ENCODE measurements at places on chromosomes 6 and 20. TPM values are rescaled to one million over a fixed set of nuclear protein-coding genes. Genes with fewer than 3 reads are reported as not detected.

Gene AK9
- 10.5 TPM for total RNA-seq

- DNase-seq = no peak
- no peak overlapping the region for H3K27ac ChIP-seq
- H3K36me3 ChIP-seq = no peaks in the 10 kb centered on the region
- no peaks in the 10 kb centered on the region for H3K4me1 ChIP-seq
Measured at GRCh38 chr6:68901044-68901443, 266.0 kb downstream of the ADGRB3 start.

GRCh38 chr6:135322427-135323201, 141.5 kb downstream of the MYB start:
- no peak overlapping the region for H3K4me3 ChIP-seq
- H3K27ac ChIP-seq = no peak overlapping the region
- no peak for DNase-seq
- H3K36me3 ChIP-seq = peaks cover 6% of the 10 kb centered on the region

DNA sequence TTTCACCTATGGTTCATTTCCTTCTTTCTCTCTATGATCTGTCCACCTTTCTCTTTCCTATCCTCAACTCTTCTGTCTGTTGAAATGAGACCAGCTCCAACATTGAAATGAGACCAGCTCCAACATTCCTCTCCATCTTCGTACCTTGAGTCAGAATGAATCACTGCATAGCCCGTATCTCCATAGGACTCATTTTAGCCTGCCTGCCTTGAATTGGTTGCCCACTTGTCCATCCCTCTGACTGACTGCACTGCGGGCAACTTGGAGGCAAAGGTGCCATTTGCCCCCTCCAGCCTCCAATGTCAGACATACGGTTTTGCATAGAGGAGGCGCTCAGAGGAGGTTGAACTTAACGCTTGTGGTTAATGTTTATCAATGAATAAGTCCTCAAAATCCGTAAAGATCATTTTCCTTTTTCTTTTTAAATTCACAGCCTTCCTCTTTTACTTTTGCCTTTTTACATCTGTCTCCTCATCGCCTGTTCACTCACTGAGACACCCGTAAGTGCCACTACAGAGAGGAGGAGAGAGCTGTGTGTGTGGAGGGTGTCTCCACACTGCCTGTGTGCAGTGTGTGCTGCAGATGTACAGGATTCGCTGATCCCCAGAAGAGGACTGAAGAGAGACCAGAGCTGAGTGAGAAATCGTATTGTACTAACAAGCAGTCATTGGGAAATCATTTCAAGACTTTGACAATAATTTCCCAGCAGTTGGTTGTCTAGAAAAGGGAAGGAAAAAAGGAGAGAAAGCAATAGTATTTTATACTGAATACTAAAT, 579.6 kb upstream of the MAP3K7 start:
- no peaks in the 10 kb centered on the region for H3K4me1 ChIP-seq
- no peaks in the 10 kb centered on the region for H3K36me3 ChIP-seq

- H3K27ac ChIP-seq = no peak overlapping the region
- H3K4me3 ChIP-seq = no peak overlapping the region
- no peak for DNase-seq
- H3K4me1 ChIP-seq = peaks cover 52% of the 10 kb centered on the region
Measured at GRCh38 chr20:1941226-1941625, 46.0 kb downstream of the SIRPA start.

DNA sequence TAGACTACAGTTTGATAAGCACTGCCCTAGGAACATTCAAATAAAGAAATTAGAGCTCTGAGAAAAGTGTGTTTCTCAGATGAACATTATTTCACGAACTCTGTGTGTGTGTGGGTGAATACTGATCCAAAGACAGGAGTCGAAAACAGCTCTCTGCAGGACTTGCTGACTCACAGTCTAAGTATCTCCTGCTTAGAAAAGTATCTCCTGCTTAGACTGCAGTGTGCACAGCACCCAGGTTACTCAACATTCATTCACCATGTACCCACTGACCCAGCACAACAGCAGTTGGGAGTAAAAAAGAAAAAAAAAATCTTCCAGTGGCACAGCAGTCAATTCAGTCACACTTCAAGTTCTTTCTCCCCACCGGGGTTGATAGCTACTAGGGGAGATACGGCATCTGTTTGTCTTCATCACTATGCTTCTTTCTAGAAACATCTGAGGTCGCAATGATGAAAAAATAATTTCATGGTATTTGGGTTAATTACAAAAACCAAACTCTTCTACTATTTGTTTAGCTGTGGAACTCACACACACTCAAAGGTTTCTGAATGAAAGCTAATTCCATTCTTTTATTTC, 48.0 kb downstream of the GCLC start:
- no peaks in the 10 kb centered on the region for H3K27me3 ChIP-seq
- no peak overlapping the region for H3K4me3 ChIP-seq
- peaks cover 9% of the 10 kb centered on the region for H3K36me3 ChIP-seq

DNA sequence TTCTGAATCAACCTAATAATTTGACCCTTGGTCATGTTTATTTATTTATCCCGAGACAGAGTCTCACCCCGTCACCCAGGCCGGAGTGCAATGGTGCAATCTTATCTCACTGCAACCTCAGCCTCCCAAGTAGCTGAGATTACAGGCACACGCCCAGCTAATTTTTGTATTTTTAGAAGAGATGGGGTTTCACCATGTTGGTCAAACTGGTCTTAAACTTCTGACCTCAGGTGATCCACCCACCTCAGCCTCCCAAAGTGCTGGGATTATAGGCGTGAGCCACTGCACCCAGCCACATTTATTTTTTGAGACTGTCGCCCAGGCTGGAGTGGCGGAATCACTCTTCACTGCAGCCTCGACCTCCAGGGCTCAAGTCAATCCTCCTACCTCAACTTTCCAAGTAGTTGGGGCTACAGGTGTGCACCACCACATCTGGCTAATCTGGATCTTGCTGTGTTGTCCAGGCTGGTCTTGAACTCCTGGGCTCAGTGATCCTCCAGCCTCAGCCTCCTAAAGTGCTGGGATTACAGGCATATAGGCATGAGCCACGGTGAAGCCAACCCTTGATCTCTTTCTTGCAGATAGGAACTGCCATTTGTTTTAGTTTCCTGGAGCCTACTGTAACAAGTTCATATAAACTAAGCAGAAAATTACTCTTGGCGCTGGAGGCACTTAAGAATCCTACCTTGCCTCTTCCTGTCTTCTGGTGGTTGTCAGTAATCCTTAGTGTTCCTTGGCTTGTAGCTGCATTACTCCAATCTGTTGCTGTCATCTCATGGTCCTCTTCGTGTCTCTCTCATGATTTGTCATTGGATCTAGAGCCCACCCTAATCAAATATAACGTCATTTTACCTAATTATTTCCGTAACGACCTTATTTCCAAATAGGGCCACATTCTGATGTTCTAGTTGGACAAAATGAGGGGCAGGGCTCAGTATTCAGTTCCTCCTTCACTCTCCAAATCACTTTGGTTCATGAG, 2.3 kb downstream of the RPS18 start:
- no peaks in the 10 kb centered on the region for H3K27me3 ChIP-seq
- no peak for DNase-seq

Gene MOXD1
- total RNA-seq = 3.1 TPM

- H3K27me3 ChIP-seq = peaks cover 26% of the 10 kb centered on the region
- peak overlapping the region; percentile 40 for H3K4me3 ChIP-seq
- peak; percentile 78 for DNase-seq
- H3K4me1 ChIP-seq = peaks cover 12% of the 10 kb centered on the region
- no peaks in the 10 kb centered on the region for H3K36me3 ChIP-seq
- no peak overlapping the region for H3K27ac ChIP-seq
Measured at GRCh38 chr6:24359640-24360454, 2.0 kb upstream of the DCDC2 start.

GRCh38 chr6:67722861-67723261, 912.2 kb upstream of the ADGRB3 start:
- H3K4me3 ChIP-seq = no peak overlapping the region
- no peaks in the 10 kb centered on the region for H3K36me3 ChIP-seq
- no peak overlapping the region for H3K27ac ChIP-seq

DNA sequence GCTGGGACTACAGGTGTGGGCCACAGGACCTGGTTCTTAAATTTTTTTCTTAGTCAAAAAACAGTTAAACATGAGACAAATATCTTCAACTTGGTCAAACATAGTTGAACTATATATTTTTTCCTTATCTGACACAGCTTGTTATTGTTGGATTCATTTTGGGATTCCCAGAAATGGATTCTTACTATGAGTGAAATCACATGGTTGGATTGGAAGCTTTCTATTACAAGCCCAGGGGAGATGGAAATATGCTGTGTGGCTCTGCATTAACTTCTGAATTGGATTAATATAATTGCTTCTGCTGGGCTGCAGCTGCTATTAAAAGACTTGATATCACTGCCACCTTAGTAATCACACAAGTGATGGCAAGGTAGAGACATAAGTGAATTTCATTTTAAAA, 126.4 kb upstream of the DUSP22 start:
- no peaks in the 10 kb centered on the region for H3K27me3 ChIP-seq
- no peak overlapping the region for H3K4me3 ChIP-seq
- H3K36me3 ChIP-seq = no peaks in the 10 kb centered on the region
- DNase-seq = peak; percentile 62

GRCh38 chr6:127547215-127547614, 28.1 kb upstream of the MTCL3 start:
- H3K4me3 ChIP-seq = no peak overlapping the region
- H3K36me3 ChIP-seq = no peaks in the 10 kb centered on the region
- no peaks in the 10 kb centered on the region for H3K27me3 ChIP-seq
- no peak overlapping the region for H3K27ac ChIP-seq

DNA sequence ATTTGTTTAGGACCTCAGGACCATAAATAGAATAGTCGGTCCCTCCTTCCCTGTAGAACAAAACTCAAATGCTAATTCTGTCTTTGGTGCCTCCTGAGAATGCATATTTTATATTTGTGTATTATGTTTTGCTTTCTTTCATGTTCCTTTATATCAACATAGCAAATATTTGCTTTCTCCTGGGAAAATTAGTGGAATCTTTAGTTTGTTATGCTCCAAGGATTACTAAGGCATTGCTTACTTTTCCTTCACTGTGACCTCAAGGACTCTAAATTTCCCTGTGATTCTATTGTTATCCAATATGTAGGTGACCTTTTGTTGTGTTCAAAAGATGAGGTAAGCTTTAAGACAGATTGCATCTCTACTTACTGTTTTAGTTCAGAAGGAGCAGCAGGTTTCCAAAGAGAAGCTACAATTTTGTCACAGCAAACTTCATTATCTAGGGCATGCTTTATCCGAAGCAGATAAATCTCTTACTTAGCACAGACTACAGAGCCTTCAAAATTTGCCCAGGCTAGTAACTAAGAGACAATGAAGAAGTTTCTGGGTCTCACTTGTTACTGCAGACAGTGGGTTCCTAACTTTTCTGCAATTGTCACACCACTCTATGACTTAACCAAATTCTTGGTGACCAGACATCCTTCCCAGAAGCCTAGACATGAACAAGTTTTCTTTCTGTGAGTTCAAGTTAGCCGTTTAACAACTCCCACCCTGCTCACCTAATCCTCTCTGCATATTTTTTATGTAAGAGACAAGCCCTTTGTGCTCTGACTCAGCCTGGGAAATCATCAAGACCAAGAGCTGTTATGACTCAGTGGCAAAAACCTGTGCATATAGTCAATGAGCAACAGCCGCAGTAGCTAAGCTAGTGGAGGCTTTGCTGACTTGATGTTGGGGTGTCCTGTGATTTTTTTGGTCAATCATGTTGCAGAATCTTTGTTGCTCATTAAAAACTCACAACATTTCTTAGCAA, 378.8 kb downstream of the QKI start:
- no peak overlapping the region for H3K27ac ChIP-seq

Gene SLC25A27
- total RNA-seq = 18.6 TPM

DNA sequence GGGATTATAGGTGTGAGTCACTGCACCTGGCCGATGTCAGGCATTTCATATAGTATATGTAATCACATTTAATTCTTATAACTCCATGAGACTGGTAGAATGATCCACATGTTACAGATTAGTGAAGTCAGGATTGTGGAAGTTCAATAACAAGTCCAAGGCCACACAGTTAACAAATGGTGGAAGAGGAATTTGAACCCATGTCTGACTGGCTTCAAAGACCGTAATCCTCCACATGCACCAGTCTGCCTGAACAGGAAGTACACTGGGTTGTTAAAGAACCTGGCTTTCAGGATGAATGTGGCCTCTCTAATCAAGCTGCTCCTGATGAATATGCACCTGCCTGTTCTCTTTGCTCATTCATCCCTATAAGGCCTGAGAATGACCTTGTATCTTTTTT, 122.0 kb upstream of the HDAC2 start:
- H3K4me1 ChIP-seq = no peaks in the 10 kb centered on the region
- no peak overlapping the region for H3K27ac ChIP-seq
- DNase-seq = no peak

DNA sequence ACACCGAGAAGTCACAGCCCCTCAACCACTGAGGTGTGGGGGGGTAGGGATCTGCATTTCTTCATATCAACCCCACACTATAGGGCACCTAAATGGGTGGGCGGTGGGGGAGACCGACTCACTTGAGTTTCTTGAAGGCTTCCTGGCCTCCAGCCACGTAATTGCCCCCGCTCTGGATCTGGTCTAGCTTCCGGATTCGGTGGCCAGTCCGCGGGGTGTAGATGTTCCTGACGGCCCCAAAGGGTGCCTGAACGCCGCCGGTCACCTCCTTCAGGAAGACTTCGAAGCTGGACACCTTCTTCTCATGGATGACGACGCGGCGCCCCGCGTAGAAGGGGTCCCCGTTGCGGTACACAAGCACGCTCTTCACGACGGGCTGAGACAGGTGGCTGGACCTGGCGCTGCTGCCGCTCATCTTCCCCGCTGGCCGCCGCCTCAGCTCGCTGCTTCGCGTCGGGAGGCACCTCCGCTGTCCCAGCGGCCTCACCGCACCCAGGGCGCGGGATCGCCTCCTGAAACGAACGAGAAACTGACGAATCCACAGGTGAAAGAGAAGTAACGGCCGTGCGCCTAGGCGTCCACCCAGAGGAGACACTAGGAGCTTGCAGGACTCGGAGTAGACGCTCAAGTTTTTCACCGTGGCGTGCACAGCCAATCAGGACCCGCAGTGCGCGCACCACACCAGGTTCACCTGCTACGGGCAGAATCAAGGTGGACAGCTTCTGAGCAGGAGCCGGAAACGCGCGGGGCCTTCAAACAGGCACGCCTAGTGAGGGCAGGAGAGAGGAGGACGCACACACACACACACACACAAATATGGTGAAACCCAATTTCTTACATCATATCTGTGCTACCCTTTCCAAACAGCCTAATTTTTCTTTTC, at the start of gene DCDC2:
DCDC2 (minus strand) TSS at position 724 of the 883 bp plus-strand sequence; CDS start at position 415, 309 bp downstream.
- H3K27ac ChIP-seq = no peak within 1 kb of the TSS
- peaks cover 12% of the 10 kb centered on the region for H3K4me1 ChIP-seq
- H3K27me3 ChIP-seq = peaks cover 26% of the 10 kb centered on the region
- H3K36me3 ChIP-seq = no peaks in the 10 kb centered on the region
- DNase-seq = no peak
- no peak within 1 kb of the TSS for H3K4me3 ChIP-seq

- H3K4me3 ChIP-seq = no peak overlapping the region
- no peaks in the 10 kb centered on the region for H3K36me3 ChIP-seq
- H3K4me1 ChIP-seq = peaks cover under 1% of the 10 kb centered on the region
- DNase-seq = no peak
- no peak overlapping the region for H3K27ac ChIP-seq
Measured at GRCh38 chr6:16694781-16695578, 66.3 kb downstream of the ATXN1 start.

Gene STK38
- 17.2 TPM for total RNA-seq

Gene UST
- total RNA-seq = 10.1 TPM

- H3K36me3 ChIP-seq = no peaks in the 10 kb centered on the region
- no peak overlapping the region for H3K4me3 ChIP-seq
- H3K4me1 ChIP-seq = peaks cover 50% of the 10 kb centered on the region
- no peaks in the 10 kb centered on the region for H3K27me3 ChIP-seq
- no peak for DNase-seq
- H3K27ac ChIP-seq = no peak overlapping the region
Measured at GRCh38 chr20:38114353-38114791, 50.7 kb downstream of the TGM2 start.

Measured in muscle of leg (tissue), 16 donors.